Neuronal stem cell (in vitro differentiated cells): ENCODE measurements at places on chromosomes 2 and 18.

- no peak for DNase-seq
These were observed 74.0 kb upstream of the SESTD1 start for GRCh38 chr2:179338681-179339080.

GRCh38 chr2:203940039-203940438 is 3.5 kb downstream of the ICOS start:
- no peak for DNase-seq

GRCh38 chr2:100817388-100817985 is 2.5 kb upstream of the NPAS2 start:
- no peak for DNase-seq

DNA sequence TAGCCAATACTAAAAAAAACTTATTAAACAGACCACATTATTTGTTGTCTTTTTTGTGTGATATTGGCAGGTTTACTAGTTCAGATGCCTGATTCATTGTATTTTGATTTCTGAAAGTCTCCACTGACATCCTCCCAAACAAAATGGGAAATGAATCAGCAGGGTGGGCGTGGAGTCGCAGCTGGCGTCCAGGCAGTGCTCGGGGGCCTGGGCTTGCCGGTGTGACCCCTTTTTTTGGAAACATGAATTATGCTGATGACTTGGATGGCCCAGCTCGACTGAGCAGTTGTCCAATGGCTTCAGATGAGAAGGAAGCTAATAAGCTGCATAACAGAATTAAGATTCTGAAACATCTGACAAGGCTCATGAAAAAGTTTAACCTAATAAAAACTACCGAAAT is 1.7 kb upstream of the KCNG2 start:
- no peak for DNase-seq

GRCh38 chr2:216574046-216574445 is 59.2 kb upstream of the IGFBP2 start:
- DNase-seq = no peak

DNA sequence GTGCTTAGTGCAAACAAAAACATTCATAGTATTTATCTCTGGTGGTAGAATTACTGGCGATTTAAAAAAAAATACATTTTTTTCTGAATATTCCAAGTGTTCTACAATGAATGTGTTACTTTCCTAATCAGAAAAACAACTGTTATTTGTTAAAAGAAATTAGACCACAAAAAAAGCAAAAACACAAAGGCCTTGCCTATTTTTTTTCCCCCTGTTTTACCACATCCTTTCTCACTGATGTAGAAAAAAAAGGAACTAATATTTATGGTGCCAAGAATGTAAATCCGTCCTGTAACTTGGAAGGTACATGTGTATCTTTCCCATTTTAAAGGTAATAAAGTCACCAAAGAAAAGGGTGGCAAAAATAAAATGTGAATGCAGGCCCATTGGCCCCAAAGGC is 28.4 kb upstream of the MGAT4A start:
- no peak for DNase-seq

DNA sequence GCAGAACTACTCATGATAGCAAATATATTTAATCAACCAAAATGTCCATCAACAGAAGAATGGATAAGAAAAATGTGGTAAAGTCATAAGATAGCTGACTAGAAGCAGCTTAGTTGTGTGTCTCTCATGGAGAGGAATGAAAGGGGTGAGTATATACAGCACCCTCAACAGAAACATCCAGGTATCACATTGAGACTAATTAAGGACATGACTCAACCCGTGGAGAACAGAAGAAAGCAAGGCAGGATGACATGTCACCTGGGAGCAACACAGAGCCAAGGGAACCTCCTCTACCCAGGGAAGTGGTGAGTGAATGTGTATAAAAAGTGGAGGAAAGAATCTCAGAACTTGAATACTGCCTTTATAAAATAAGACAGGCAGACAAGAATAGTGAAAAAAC is 1695.0 kb upstream of the CELF4 start:
- DNase-seq = no peak
